ENCODE measurements at places on chromosomes 3 and 15.

DNA sequence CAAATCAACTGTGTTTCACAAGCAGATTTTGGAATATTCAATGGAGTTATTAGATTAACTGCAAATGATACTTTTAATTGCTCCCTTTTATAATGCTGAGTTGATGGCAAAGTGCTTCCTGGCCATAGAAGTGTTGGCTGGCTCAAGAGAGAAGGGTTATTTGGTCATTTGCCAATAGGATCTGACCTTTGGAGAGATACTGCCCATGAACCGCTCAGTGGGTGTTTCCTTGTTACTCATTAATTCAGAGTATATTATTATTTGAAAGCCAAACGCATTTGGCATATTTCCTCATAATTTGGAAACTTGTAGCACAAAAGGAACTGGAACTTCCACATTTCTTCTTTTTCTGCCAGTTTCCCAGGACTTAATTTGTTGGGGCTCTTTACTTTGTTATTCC, 234.7 kb downstream of the CDIN1 start:
- DNase-seq = no peak

GRCh38 chr3:141201122-141201521, 30.5 kb upstream of the PXYLP1 start:
- no peak for DNase-seq

DNA sequence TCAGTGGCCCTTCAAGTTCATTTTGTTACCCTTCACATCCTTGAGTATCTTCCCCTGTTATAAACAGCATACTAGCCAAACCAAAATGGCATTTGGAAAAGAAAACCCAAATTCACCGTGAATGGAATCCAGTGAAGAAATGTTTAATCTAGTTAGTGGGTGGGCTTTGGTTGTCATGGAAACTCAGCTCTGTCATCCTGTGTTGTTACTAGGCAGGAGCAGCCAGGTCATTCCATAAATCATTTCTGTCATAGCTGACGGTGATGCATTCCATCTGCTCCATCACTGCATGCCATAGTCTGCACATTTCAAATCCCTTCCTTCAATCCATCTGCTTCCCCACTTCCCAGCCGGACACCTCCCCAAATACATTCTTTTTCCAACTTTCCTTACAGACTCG, 140.4 kb upstream of the CGNL1 start:
- no peak for DNase-seq

DNA sequence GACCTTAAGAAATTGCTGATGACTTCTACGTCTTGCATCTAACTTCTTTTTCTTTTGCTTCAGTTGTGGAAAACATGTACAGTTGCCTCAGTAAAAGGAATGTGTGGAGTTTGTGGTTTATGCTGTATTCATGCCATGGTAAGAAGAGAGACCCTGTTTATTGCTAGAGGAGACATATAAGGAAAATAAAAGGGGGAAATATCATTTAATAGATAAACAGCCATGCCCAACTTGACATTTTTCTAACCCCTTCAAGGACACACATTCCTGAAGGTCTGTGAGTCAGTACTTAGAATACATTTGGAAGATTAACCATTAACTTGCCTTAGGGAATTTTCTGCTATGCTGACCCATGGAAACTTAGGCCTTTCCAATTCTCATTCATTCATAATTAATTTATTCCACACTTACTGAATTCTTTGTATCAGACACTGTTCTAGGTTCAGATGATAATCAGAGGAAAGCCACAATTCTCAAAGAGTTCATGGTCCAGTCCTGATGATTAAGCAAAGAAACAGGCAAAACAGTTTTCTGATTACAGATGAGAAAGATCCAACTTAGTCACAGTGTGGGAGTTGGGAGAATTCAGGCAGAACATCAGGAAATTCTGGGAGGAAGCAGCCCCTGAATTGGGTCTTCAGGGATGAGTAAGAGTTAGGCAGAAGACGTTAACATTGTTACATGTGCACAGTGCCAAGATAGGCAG, 329.8 kb upstream of the RASGRP1 start:
- DNase-seq = no peak

GRCh38 chr3:55790596-55791350, 303.7 kb upstream of the WNT5A start:
- DNase-seq = no peak

DNA sequence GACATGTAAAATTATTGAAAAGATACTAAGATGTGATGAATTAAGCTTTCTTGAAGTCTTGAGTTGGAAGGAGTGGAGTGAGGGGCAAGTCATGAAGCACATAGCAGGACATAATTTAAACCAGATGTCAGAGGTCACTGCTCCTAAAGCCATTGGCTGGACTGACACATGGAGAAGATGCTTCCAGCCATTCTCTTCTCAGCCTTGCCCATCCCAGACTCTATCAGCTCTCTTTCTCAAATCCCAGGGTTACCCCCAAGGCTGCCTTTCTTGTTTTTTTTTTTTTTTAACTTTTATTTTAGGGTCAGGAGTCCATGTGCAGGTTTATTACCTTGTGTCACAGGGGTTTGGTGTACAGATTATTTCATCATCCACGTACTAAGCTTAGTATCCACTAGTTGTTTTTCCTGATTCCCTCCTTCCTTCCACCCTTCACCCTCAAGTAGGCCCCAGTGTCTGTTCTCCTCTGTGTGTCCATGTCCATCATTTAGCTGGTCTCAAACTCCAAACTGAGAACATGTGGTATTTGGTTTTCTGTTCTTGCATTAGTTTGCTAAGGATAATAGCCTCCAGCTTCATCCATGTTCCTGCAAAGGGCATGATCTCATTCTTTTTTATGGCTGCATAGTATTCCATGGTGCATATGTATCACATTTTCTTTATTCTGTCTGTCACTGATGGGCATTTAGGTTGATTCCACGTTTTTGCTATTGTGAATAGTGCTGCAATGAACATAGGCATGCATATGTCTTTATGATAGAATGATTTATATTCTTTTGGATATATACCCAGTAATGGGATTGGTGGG, 18.9 kb downstream of the XIRP1 start:
- no peak for DNase-seq

All from GM13977 (cell line).